GM18507 (cell line): ENCODE measurements at places on chromosomes 3 and 15.
A peak's percentile ranks its signal among the peaks of the same experiment; 100 is the strongest.

DNA sequence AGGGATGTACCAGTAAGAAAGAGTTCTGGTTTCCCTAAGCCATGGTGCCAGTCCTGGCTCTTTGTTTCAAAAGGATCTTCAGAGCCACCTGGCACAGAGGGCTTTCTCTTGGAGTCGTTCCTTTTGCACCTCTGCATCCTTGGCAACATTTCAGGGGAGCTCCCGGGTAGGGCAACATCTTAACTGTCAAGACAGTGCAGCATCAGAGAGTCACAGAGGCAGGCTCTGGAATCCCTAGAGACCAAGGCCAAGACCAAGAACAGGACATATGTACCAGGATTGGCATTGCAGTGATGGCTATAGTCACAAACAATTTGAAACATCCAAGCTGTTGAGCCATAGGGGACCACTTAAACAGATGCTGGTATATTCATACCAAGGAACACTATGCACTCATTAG is 129.4 kb upstream of the ADPGK start:
- no peak for DNase-seq

DNA sequence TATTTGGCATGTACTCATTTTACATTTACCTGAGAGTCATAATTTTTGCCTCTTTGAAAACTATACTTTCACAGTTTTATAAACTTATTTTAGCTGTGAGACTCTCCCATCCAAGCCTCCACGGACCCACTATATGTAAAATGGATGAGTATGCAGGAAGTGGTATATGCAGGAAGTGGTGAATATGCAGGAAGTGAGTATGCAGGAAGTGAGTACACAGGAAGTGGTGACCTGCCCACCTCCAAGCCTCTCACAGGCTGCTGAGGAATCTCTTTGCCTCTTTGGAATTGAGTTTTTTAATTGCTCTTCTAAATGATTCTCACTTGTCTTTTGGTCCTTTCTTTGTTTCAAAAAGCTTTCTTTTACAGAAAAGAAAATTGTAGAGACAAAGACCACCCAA is 85.2 kb downstream of the KBTBD8 start:
- peak; percentile 9 for DNase-seq

- no peak for DNase-seq
These were observed 35.3 kb upstream of the B3GNT5 start for GRCh38 chr3:183217548-183218332.

GRCh38 chr15:48253172-48253571 is 47.1 kb downstream of the SLC12A1 start:
- no peak for DNase-seq

DNA sequence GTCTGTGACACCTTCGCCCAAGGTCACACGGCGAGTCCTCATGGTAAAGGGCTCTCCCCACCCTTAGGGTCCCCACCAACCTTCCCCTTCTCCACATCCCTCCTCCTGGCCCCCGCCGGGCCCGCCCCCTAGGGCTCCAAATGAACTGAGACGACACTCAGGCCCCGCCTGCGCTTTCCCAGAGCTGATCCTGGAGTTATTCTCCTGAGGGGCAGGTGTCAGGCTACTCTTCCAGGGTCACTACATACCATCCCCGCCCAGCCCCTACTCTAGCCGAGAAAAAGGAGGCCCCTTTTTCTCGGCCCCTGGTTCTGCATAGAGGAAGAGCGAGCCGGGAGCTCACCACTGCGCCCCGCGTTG is 292 bp downstream of the USP4 start:
- DNase-seq: no peak

DNA sequence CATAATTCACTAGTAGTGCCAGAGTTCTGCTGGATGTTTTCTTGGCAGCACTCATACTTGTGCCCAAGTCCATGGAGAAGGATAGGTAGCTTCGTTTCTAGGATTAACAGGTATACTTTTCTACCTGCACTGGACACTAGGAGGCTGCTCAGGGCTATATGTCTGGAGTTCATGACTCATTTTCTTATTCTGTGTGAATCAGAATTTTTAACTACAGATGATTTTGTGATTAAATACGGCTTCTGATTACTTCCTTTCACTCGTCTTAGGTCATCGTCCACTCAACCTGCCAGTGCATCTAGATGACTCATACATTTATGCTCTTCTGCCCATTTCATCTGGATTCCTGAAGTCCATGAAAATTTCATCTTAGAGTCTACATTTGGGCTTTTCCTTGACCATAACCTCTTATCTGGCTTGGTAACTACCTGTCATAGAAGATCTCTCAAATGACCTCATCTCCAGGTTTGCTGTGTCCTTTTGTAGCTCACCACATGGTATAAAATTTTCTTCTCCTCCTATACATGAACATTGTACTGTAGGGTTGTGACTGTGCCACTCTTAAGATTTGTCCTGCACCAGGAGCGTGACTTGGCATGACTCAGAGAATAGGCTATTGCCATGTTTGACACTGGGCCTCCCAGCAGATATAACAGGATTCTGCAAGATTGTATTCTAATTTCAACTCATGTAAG is 66.7 kb upstream of the GCSAM start:
- DNase-seq: no peak

- no peak for DNase-seq
These were observed 6.0 kb upstream of the PLCB2 start for GRCh38 chr15:40313531-40314398.

GRCh38 chr15:45139770-45140169 is 10.0 kb downstream of the DUOX1 start:
- no peak for DNase-seq
